ENCODE measurements at places on chromosomes 4 and X. TPM values are rescaled to one million over a fixed set of nuclear protein-coding genes. Genes with fewer than 3 reads are reported as not detected.

Gene SYTL4
- 13.3 TPM for total RNA-seq

Gene SERPINA7
- total RNA-seq: not detected

Gene SPATA18
- total RNA-seq: 11.6 TPM

Gene TBC1D8B
- total RNA-seq: 9.7 TPM

DNA sequence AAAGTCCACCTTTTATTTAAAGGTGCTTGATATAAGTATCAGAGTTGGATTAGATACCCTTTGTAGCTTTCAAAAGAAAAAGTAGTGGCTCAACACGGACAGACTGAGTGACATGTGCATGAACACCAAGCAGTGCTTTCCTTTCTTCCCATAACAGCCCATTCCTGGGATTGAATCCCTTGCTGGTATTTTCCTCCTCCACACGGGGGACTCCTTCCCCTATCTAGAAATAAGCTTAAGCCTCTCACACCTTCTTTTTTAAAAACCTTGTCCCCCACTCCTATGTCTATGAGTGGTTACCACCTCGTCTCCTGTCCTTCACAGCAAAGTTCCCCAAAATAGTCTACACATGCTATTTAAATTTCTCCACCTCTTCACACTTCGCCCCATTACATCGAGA, 5.1 kb downstream of the AP1S2 start:
- H3K27me3 ChIP-seq: peaks cover 40% of the 10 kb centered on the region
- H3K36me3 ChIP-seq: peaks cover 4% of the 10 kb centered on the region
- H3K27ac ChIP-seq: no peak overlapping the region
- no peak overlapping the region for H3K4me3 ChIP-seq
- peaks cover 2% of the 10 kb centered on the region for H3K4me1 ChIP-seq

GRCh38 chr4:163448540-163449203, 24.9 kb downstream of the TKTL2 start:
- no peak overlapping the region for H3K27ac ChIP-seq
- H3K4me3 ChIP-seq: no peak overlapping the region
- no peaks in the 10 kb centered on the region for H3K27me3 ChIP-seq
- no peaks in the 10 kb centered on the region for H3K4me1 ChIP-seq
- no peak for DNase-seq
